Frontal cortex (tissue), 4 donors: ENCODE measurements at places on chromosomes 3 and 15. TPM values are rescaled to one million over a fixed set of nuclear protein-coding genes. Genes with fewer than 3 reads are reported as not detected.

DNA sequence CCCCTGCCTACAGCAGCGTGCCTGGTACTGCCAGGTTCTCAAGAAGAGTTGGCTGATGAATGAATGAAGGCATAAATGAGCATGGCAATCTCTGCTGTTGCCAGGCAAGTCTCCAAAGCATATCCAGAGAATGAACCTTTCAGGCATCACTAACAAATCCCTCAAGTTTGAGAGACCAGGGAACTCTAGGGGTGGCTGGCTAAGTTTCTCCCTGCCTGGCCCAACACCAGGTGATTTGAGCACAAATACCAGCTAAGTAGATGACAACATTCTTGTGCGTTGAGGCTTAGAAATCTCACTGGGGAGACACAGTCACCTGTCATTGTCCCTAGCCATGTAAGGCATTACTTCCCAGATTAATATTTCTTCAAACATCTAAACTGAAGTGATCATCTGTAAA, 81.4 kb upstream of the PTX3 start:
- DNase-seq: no peak

DNA sequence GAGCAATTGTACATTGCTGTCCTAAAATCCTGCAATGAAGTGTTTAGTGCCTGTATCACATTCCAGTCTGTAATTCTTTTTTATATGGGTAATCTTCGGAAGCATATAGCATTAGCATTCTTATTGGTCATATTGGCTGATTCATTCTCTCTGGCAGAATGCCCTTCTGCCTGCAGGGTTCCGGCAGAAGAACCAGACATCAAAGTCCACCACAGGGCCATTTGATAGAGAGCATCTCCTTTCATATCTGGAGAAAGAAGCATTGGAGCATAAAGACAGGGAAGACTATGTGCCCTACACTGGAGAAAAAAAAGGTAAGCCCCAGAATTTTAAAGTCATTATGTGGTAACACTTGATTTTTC, 39.6 kb downstream of the TMOD3 start:
- DNase-seq: no peak

GRCh38 chr3:65070968-65071367, 383.2 kb upstream of the ADAMTS9 start:
- DNase-seq: no peak

The REC114 gene
- total RNA-seq: not detected

The SCN11A gene
- total RNA-seq: under 0.01 TPM

The BNC1 gene
- total RNA-seq: 0.41 TPM

DNA sequence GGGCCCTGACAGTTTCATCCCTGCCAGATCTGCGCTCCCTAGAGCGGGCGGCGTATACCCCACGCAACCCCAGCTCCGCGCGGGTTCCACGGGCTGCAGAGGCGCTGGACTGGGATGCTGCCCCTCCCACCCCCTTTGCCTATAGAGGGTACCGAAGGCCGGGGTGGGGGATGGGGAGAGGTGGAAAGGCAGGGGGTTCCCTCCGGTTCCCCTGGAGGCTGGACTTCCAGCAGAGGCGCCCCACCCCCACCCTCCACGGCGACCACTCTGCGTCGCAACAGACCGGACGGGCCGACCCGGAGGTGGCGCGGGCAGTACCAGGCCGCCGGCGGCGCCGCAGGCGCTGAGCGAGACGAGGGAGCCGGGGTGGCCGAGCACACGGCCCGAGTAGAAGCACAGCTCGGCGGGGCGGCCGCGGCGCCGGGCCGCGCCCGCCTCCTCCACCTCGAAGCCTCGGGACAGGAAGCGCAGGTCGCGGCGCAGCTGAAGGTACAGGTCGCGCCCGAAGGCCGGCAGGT, 995 bp downstream of the ADAMTS17 start:
- DNase-seq: no peak

DNA sequence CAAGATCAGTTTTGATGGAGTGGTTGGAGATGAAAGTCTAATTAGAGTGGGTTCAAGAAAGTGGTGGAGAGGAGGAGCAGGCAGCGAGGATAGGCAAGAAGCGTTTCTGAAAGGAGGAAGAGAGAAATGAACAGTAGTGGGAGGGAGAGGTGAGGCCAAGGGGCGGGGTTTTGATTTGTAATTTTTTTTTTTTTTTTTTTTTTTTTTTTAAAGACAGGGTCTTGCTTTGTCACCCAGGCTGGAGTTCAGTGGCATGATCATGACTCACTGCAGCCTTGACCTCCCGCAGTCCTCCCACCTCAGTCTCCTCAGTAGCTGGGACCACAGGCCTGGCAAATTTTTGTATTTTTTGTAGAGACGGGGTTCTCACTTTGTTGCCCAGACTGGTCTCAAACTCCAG, 36.6 kb downstream of the MRAS start:
- DNase-seq: no peak

The MCF2L2 gene
- 42.0 TPM for total RNA-seq

The SLC22A13 gene
- total RNA-seq: under 0.01 TPM

The PRRT3 gene
- total RNA-seq: 4.1 TPM

GRCh38 chr3:168187233-168187632, 91.5 kb upstream of the GOLIM4 start:
- no peak for DNase-seq

DNA sequence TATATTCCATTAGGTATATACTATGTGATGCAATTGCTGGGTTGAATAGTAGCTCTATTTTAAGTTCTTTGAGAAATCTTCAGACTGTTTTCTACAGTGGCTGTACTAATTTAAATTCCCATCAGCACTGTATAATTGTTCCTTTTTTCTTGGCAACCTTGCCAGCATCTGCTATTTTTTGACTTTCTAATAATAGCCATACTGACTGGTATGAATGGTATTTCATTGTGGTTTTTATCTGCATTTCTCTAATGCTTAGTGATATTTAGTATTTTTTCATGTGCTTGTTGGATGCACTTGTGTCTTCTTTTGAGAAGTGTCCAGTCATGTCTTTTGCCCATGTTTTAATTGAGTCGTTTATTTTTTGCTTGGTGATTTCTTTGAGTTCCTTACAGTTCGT, 145.1 kb upstream of the PLSCR5 start:
- DNase-seq: no peak

GRCh38 chr3:177813322-177813721, 616.0 kb upstream of the TBL1XR1 start:
- no peak for DNase-seq

DNA sequence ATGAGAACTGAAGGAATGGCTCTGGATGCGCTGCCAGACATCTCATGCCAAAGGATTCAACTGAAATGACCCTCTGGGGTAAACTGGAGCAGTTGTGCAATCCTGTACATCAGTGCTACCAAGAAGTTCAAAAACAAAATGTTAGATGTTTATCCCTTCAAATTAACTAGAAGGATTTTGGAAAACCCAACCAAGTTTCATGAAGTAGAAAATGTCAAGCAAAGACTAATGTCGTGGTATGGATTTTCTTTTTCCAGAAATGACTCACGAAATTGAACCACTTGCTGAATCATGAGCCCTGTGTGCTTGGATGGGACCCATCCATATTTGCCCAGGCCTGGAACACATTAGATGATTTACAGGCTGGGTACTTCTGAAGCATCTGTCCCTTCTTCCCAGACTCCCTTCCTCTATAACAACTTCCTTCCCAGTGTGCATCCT, 101.6 kb downstream of the LRTM1 start:
- no peak for DNase-seq

GRCh38 chr3:11226042-11226370, 46.2 kb upstream of the ATG7 start:
- DNase-seq: no peak

GRCh38 chr15:70035051-70035718, 62.5 kb downstream of the TLE3 start:
- DNase-seq: no peak

The GASK1A gene
- 4.5 TPM for total RNA-seq

The STAB1 gene
- total RNA-seq: 13.9 TPM

The SIDT1 gene
- 8.2 TPM for total RNA-seq

The SPTSSB gene
- 3.3 TPM for total RNA-seq
